HCEC 1CT (cell line): ENCODE measurements at places on chromosomes 16 and 17.

DNA sequence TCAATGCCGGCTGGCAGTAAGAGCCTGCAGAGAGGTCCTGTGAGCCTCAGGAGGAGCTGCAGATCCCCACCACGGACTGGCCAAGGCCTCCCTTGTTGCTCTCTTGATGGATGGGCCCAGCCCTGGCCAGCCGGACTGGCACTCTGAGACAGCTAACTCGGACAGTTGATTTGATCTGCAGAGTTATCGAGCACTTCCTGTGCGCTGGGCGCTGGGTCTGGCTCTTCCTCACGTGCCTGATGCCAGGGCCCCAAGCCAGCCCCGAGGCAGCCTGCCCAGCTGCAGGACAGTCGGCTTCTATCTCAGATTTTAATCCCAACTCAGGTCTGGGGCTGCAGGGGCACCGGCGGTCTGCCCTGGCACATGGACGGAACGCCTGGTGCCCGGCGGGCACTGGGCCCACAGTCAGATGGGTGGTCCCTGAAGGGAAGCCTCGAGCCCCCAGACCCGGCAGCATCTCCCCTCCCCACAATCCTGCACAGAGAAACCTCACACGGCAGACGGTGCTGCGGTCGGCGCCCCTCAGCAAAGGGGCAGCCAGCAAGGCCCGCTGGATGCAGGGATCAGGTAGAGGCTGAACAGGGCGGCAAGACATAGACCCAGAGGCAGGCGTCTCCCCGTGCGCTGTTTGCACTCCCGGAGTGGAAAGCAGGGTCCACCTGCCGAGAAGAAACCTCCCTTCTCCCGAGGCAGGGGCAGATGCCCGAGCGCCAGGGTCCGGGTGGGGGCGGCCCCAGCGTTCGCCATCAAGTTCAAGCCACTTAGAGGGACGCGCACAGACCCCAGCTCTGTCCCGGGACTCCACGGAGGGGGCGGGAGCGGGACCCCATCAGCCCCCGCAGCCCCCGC, 34.0 kb downstream of the TIMM22 start:
- DNase-seq, result no peak

- DNase-seq, result no peak
Observed at GRCh38 chr17:378068-378467, 25.5 kb upstream of the RPH3AL start.

GRCh38 chr17:51152766-51153209, 571 bp upstream of the NME1 start:
- DNase-seq, result peak; percentile 23

DNA sequence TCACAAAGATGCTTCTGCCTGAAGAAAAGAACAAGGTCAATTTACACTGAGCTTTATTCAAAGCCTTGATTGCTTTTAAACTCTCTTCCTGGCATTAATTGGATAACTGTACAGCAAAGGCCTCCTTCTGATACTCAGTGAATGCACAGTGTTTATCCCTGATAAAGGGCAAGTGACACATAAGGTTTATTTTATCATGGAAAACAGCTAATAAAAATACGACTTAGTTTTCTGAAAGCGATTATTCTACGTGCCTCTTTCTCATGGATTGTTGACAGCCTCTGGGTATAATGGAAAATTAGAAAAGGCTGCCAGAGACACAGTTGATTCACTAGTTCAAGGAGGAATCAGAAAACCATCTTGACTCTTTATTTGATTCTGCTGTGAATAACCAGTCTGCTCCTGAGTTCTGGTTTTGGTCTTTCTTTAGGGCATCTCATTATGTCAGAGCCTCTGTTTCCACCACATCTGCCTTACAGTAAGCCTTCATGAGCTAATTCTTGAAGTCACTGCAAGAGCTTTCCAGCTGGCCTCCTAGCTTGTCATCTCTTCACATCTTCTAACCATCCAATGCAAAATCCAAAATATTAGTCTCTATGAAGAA, 212.9 kb downstream of the CNTNAP4 start:
- no peak for DNase-seq

DNA sequence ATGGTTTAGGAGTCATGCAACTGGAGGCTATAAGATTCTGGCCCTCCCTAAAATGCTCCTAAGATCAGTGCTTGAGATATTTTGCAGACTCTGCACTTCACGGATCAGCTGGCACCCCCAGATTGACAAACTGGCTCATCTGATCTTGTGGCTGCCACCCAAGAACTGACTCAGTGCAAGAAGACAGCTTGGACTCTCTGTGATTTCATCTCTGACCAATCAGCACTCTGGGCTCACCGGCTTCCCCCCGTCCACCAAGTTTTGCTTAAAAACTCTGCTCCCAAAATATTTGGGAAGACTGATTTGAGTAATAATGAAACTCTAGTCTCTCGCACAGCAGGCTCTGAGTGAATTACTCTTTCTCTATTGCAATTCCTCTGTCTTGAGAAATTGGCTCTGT, 26.3 kb upstream of the CCL2 start:
- no peak for DNase-seq

- peak; percentile 49 for DNase-seq
Observed at GRCh38 chr17:62597920-62598319, 29.6 kb upstream of the MRC2 start.

DNA sequence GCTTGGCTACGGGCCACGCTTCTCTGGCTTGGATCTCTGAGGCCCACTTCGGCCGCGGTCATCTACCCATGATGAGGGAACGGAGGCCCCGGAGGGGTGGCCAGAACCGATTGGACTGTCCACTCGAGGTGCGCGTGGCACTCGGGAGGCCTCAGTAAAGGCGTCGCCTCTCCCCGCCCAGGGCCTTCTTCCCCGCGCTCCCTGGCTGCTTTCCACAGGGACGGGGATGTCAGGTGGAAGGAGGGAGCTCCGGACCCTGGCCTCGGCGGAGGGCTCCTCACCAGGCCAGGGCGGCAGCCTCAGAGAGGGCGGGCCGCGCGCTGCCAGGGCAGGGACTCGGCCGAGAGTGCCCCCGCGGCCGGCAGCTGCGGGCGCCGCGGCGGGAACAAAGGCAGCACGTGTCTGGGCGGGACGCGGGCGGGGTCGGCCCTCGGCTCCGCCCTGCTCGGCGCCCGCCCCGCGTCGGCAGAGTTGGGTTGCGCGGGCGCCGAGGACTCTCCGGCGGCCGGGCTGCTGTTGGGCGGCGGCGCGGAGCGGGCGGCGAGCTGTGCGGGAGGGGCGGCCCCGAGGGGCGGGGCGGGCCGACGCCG, 587 bp upstream of the CDK5R1 start:
- peak; percentile 71 for DNase-seq

- DNase-seq, result no peak
Observed at GRCh38 chr16:85415196-85416090, 197.7 kb upstream of the GSE1 start.

GRCh38 chr16:85872734-85873133, 26.2 kb upstream of the IRF8 start:
- DNase-seq, result no peak

DNA sequence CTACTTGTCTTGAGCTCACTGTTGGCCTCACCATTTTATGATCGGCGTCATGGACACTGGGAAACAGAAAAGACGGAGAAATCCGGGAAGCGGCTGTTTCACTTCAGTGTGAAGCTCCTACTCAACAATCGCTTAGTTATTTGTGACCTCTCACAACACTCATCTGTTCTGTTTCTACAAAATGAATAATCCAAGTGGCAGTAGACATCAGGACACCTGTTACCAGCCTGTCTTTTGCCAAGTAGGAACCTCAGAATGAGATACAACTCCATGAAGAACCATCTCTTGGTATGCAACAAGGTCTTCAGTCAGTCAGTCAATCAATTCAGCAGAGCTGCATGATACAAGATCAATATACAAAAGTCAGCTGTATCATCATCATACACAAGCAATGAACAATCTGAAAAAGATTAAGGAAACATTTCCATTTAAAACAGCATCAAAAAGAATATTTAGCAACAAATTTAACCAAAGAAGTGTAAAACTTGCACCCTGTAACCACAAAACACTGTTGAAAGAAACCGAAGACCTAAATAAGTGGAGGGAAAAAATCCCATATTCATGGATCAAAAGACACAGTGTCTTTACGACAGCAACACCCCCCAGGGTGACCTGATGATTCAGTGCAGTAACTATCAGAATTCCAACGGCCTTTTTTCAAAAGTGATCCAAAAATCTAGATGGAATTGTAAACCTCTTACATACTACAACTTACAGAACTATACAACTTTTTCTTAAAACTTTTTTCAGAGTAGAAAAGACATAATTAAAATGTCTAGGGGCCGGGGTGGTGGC, 63.4 kb downstream of the ANKRD11 start:
- DNase-seq, result no peak

DNA sequence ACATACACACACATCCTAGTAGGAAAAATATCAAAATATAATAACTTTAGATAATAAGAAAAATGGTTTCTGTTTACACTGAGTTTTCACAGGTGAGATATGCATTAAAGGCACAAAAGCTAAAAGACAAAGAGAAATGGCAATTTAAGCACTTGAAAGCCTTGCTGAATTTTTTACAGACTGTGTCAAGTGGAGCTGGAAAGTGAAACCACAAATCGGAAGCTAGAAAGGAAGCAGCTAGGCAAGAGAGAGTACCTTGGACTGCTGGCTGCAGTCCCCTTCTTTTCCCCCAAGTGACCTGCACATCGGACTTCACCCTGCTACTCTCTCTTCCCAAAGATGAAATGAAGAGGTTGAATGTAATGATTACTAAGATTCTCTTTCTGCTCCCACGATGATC, 135.1 kb downstream of the CDH13 start:
- peak; percentile 14 for DNase-seq

DNA sequence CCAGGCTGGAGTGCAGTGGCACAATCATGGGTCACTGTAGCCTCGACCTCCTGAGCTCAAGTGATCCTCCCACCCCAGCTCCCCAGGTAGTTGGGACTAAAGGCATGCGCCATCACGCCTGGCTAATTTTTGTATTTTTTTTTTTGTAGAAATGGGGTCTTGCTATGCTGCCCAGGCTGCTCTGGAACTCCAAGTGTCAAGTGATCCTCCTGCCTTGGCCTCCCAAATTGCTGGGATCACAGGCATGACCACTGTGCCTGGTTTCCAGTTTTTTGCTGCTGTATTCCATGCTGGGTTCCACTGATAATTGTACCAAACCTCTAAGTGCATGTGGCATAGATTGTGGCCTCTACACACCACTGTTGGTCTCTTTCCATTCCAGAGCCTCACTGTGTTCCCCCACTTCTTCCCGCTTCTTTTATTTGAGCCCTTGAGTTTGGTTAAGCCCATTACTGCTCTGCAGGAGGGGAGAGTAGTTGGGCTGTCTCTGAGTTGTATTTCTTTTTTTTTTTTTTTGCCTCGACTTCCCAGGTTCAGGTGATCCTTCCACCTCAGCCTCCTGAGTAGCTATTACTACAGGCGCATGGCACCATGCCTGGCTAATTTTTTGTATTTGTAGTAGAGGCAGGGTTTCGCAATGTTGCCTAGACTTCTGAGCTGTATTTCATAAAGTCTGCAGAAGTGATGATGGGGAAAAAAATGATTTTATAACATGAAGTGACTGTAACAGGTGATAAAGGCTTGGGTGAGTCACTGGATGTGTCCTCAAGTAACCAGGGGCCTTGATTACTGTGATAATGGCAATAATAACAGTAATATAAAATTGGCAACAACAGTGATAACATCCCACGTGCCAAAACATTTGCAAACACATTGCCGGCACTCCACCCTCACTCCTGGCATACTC, 30.0 kb downstream of the EEF2K start:
- no peak for DNase-seq

- peak; percentile 71 for DNase-seq
Observed at GRCh38 chr17:3710951-3711383, 12.7 kb upstream of the HASPIN start.

DNA sequence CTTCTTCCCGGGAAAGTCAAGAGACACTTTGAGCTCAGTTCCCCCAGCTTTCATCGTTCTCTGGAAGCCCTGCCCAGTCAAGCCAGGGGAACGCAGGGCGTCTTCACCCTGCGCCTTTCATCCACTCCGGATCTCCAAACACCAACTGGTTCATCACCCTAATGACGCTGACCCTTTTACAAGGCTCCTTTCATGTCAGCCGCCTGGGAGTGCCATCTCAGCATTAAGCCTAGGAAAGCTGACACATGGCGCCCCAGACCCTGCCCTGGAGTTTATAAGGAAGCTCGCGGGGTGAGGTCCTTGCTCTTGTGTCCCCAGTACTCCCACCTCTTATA, 594 bp upstream of the DNAJC7 start:
- no peak for DNase-seq

GRCh38 chr17:4849011-4849536, 15.9 kb downstream of the MINK1 start:
- DNase-seq, result no peak

GRCh38 chr17:66611397-66611796, 223.5 kb upstream of the CACNG5 start:
- no peak for DNase-seq

DNA sequence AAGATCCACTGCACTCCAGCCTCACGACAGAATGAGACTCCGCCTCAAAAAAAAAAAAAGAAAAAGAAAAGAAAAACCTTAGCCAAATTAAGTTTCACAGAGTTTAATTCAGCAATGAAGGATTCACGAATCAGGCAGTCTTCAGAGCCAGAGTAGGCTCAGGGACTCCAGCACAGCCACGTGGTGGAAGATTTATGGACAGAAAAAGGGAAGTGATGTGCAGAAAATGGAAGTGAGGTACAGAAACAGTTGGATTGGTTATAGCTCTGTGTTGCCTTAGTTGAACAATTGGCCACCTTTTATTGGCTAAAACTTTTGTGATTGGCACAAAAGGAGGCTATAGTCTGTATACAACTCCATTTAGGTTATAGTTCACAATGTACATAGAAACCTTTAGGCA, 256.6 kb downstream of the HS3ST3B1 start:
- no peak for DNase-seq

- peak; percentile 6 for DNase-seq
Observed at GRCh38 chr16:23784811-23785447, 30.1 kb downstream of the CHP2 start.

GRCh38 chr16:19118938-19119431, 5.2 kb downstream of the ITPRIPL2 start:
- DNase-seq, result peak; percentile 84

GRCh38 chr16:67534431-67534830, 5.8 kb downstream of the RIPOR1 start:
- no peak for DNase-seq

DNA sequence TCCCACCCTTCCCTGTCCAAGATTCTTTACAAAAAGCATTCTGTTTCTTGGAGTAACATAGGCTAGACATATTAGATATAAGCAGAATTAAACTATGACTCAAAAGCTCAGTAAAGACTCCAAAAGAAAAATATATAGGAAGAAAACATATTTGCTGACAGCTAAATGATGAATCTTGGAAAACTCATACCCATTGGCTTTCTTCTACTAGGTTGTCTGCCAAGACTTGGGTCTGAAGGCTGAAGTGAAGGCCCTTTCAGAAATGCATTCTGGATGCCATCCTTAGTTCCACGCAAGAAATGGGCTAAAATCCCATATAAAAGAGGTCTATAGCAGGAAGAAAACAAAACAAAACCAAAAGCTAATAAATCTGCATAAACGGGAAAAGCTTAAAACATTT, 15.1 kb downstream of the CEP20 start:
- DNase-seq, result no peak

DNA sequence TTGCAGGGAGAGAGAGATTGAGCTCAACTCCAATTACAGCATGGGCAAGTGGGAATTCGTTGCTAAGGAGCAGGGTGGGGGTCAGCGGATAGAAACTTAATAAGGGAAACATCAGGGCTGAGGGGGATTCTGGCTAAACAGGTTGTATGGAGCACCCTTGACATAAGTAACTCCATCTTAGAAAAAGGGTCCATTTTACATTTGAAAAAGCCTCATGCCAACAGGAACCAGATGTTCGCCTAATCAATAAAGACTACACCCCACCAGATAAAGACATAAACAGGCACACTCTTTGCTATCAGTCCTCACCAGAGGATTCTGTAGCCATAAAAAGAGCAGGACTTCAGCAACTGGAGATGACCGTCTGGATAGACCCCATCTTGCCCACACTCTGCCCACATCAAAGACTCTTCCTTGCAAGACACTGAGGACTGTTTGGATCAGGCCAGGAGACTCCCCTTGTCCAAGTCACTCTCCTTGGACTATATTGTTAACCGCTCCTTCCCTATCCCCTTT, 1.6 kb upstream of the LRRC75A start:
- no peak for DNase-seq
